ENCODE measurements at places on chromosomes 7 and 10. TPM values are rescaled to one million over a fixed set of nuclear protein-coding genes. Genes with fewer than 3 reads are reported as not detected.

The GARIN1A gene
- 3.4 TPM for total RNA-seq

The RHEB gene
- total RNA-seq: 96.0 TPM

The CALHM3 gene
- not detected for total RNA-seq

The MYL7 gene
- 1.6 TPM for total RNA-seq

The ADAM12 gene
- 0.92 TPM for total RNA-seq

The SRRM3 gene
- total RNA-seq: 0.86 TPM

The HMX3 gene
- not detected for total RNA-seq

The GPR141 gene
- total RNA-seq: 3.5 TPM
